ENCODE measurements at places on chromosomes 5 and 9.

GRCh38 chr9:112380102-112380824 is at the start of gene HSDL2:
HSDL2 (plus strand) TSS chr9:112380108; CDS start chr9:112380164, 56 bp downstream.
- DNase-seq, result no peak

DNA sequence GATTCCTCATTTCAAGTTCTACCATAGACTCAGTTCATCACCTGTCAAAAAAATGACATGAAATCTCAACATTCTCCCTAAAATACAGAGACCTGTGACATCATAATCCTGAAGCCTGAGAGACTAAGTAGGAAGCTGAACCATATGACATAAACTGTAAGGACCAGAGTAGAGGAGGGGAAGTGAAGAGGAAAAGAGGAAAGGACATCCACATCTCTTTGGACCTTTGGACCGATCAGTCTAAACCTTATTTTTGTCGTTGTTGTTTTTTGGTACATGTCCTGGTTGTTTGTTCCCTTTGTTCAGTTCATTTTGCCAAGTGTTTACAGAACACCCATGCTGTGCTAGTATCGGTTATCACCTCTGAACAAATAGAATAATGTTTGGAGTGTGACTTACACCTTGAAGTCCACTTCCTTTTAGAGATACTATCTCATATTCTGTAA is 41.9 kb downstream of the LURAP1L start:
- no peak for DNase-seq

GRCh38 chr5:109410389-109411148 is 795 bp upstream of the PJA2 start:
- peak; percentile 6 for DNase-seq

GRCh38 chr9:119005162-119005561 is 364.1 kb downstream of the BRINP1 start:
- no peak for DNase-seq

- no peak for DNase-seq
These were observed 76.0 kb downstream of the ARL15 start for GRCh38 chr5:54234304-54234933.

DNA sequence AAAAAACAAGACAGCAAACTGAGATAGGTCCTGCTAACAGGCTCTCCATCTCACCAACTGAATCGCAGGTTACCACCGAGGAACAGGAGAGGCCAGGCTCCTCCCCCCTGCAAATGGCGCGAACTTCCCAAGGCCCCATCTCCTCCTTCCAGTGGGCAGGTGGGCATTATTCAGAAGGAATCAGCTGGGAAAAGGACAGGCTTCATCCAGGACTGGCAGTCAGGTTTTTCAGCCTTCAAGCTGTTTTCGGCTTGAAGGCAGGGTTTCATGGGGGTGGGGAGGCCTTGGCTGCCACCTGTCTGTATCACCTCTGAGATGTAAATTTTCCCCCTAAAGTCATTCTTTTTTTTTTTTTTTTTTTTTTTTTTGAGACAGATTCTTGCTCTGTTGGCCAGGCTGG is 79.4 kb downstream of the SFXN1 start:
- DNase-seq, result no peak

- no peak for DNase-seq
These were observed 97.7 kb upstream of the PRRC1 start for GRCh38 chr5:127419683-127420257.

DNA sequence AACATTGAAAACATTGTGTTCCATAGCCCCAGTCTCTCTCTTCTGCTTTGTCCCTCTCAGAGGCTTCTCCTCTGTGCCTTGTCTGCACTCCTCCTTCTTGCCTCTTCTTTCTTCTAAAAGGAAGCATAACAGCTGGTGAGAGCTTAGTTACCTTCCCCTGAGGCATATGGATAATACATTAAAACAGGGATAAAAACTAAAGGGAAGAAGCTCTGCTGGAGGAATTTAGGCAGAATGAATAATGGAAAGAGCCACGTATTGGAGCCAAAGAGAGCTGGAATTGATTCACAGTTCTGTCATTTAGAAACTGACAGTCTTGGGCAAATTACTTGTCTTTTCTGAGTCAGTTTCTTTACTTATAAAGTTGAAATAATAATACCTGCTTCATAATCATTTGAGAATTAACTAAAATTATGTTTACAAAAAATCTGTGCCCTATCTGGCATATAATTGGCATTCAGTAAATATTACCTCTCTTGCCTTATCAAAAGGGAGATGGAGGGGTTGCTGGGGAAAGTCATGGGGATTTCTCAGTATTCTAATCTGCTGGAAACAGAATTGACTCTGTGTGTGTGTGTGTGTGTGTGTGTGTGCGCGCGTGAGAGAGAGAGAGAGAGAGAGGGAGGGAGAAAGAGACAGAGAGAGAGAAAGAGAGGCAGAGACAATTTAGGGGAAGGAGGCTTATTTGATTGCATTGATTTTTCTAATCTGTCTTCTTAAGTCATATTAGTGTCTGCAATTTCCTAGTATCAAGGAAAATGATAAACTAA is 20.2 kb downstream of the ZNF474 start:
- DNase-seq, result no peak

- no peak for DNase-seq
These were observed 96.2 kb downstream of the RICTOR start for GRCh38 chr5:38978036-38978435.

- DNase-seq, result no peak
These were observed 45.4 kb downstream of the PTTG1 start for GRCh38 chr5:160466889-160467554.

DNA sequence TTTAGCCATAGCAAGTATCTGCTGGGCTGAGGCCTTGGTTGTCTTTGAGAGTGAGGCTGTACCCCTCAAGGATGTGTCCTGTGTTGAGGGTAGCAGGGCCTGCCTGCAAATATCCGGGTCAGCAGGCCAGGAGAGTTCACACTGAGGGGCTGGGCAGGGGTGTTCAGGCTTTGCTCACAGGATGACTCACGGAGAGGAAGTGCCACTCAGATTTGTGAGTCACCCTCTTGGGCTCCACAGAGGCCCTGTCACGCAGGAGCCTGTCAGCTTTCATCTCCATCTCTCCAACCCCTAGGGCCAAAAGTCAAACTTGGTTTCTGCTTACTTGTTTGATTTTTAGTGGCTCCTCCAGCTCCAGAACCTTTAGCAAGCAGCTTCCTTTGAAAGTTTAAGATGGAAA is 211.5 kb downstream of the SEC61B start:
- DNase-seq, result no peak

DNA sequence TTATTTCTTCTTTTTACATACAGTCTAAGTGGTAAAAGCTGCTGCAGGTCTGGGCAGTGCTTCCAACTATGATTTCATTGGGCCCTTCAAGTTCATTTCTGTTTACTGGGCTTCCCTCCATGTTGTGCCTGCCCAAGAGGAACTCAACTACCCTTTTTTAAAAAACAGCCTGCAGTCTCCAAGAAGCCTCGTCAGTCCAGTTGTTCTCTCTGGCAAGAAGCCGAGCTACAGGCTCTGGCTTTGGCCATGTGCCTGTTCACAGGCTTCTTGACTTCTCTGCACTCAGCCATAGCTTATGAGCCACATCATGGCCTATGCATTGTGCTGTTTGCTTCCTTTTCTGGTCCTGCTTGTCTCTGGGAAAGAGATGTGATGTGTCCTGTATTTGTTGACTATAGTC is 119.7 kb upstream of the PJA2 start:
- no peak for DNase-seq

DNA sequence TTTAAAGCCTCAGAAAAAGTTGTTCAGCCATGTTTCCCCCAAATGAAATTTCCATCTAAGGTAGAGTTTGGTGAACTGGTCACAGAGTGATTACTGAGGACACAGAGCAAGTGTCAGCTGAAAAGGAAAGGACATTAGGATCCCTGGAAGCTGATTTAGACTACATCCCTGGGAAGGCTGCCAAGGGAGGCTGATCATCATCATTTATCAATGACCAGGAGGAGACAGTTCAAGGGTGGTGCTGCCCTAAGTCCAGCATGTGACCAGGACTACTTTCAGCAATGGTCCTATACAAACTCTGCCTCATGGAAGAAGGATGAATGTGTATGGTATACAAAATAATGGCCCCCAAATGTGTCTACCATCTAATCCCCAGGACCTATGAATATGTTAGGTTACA is 120.6 kb downstream of the PIK3R1 start:
- DNase-seq, result no peak

- no peak for DNase-seq
These were observed 175.1 kb downstream of the DOCK8 start for GRCh38 chr9:389758-390157.

- no peak for DNase-seq
These were observed 87.6 kb downstream of the SEMA6A start for GRCh38 chr5:116487045-116487444.

DNA sequence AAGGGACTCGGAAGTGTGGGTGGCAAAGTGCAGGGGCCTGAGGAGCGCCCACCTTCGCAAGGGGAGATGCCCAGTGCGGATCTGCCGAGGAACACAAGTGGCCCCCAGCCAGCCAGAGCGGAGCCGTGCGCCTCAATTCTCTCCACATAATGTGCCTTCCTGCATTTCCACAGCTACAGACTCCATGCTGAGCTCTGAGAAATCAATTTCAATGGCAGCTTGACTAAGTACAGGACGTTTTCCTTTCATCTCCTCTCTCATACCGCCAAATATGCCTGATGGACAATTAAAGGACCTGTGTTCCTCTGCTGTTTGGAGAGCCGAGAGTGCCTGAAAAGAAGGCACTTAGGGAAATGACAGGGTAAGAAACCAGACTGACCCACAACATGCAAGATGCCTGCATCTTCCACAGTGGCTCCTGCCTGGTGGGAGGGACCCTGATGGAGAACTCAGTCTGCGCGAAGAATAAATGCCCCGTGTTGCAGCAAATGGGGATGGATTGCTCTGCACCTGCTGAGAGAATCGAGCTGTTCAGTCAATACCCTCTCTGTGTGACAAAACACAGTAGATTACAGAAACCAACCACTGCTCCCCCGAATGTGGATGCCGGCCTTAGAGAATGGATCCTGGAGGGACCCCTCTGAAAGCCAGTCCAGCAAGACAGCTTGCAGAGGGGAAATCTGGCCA is 38.6 kb upstream of the OLFM1 start:
- DNase-seq, result no peak

DNA sequence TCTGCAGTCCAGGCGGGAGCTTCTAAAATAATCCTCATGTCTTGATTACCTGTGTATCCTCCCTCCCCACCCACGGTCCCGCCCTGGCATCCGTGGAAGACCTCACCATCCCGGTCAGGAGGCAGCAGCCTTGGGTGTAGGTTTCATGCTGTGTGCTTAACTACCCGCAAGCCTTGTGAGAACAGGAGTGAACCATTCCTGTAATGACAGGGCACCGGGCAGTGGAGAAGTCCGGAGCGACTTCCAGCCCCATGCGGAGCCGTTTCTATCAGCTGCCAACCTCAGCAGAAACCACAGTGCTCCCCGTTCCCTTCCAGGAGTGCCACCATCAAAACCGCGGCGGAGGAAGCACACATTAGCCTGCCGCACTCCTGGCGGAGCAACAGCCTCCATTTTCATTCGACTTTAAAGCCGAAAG is 123.5 kb upstream of the LMX1B start:
- DNase-seq, result no peak

DNA sequence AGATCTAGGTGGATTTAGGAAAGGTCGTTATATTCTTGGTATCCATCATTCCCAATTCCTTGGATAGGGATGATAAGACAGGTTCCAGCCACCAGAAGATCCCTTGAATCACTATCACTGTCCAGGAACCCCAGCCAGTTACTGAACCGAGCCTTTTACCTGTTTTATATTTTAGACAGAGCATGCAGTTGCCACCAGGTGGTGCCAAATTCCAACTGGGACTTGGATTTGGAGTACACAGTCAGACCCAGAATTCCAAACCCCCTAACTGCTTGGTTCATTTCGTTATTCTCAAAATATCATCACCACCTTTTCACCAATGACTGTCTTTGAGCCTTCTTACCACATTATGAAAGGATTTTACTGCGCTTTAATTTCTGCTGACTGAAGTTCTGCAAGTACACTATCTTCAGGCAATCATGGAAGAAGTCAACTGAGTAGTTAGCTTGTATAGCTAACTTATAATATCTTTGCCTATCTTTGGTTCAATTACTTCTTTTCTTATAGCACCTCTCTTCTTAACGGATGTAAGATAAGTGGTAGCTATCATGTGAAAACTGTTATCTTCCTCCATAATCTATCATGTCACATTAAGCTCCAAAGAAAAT is 191.8 kb downstream of the PRR16 start:
- no peak for DNase-seq

GRCh38 chr5:164302533-164303235 is 797.3 kb downstream of the MAT2B start:
- no peak for DNase-seq

DNA sequence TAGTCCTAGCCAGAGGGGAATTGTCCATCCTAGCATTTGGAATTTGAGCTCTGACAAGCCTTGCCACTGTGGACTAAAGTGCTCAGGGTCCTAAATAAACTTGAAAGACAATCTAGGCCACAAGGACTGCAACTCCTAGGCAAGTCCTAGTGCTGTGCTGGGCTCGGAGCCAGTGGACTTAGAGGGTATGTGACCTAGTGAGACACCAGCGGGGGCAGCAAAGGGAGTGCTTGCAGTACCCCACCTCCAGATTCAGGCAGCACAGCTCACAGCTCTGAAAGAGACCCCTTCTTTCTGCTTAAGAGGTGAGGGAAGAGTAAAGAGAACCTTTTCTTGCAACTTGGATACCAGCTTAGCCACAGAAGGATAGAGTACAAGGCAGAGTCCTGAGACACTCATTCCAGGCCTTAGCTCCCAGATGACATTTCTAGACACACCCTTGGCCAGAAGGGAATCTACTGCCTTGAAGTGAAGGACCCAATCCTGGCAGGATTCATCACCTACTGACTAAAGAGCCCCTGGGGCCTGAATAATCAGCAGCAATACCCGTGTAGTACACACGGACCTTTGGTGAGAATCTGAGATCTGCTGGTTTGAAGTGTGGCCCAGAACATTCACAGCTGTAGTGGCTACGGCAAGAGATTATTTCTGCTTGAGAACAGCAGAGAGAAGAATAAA is 164.6 kb downstream of the CCDC171 start:
- DNase-seq, result no peak

GRCh38 chr5:135434591-135435466 is 12.3 kb downstream of the DCANP1 start:
- no peak for DNase-seq

DNA sequence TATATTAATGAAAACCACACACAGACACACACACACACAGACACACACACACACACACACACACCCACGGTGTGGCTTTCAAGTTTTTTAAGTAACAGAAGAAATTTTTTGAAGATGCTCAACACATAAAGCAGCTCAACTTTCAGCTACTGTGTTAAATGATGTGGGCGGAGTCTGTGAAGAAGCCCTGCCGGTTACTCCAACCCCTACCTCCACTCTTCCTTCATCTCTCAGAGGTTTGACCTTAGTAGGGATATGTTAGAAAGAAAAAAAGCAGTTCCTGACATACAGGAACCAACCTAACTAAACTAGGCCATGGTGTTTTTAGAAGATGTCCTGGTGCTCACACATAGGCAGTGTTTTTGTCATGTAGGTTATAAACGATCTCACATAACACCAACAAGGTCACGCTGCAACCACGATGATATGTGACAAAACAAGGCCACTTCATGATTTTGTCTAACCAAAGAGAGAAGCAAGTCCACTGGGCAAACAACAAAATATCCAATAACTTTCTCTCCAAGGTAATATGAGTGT is 112.8 kb downstream of the EMB start:
- DNase-seq, result no peak

- no peak for DNase-seq
These were observed 90.7 kb upstream of the PARP8 start for GRCh38 chr5:50575740-50576139.

GRCh38 chr5:36162810-36163486 is 11.0 kb downstream of the SKP2 start:
- no peak for DNase-seq
